ENCODE measurements at places on chromosomes 12 and 14.

- DNase-seq = no peak
Measured at GRCh38 chr12:54059668-54060067, 6.0 kb downstream of the HOXC4 start.

GRCh38 chr12:19461999-19462398 lies 22.7 kb downstream of the AEBP2 start:
- DNase-seq = no peak

DNA sequence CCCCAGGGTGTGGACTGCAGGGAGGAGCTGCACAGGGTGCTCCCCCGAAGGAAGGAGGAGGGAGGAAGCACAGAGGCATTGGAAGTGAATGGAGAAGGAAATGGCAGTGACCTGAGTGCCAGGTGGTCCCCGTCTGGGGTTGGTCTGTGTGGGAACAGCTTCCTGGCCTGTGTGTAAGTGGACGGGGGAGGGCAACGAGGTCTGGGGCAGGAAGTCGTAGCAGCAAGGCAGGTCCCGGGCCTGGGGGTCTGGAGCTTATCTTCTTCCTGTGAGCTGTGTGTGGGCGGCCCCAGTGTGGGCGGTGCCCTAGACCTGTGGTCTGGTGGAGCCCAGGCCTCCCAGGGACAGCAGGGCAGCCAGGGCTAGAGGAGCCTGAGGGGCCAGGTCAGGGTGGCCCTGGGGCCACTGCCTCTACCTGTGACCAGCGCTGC lies 382.1 kb downstream of the TMEM121 start:
- no peak for DNase-seq

GRCh38 chr14:95891742-95892141 lies 15.1 kb downstream of the TUNAR start:
- no peak for DNase-seq

DNA sequence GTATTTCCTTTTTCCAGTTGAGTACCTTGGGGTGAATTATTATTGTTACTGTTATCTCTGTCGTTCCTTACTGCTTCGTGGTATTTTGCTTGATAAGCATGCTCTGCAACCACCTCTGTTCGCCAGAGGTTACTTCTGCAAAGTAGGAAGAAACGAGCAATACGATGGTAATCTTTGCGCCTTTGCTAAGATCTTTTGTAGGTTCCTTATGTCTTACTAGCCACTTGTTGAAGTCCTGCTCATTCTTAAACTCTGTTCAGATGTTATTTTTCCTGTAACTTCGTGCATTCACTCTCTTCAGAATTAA lies 729 bp upstream of the M6PR start:
- DNase-seq = no peak

DNA sequence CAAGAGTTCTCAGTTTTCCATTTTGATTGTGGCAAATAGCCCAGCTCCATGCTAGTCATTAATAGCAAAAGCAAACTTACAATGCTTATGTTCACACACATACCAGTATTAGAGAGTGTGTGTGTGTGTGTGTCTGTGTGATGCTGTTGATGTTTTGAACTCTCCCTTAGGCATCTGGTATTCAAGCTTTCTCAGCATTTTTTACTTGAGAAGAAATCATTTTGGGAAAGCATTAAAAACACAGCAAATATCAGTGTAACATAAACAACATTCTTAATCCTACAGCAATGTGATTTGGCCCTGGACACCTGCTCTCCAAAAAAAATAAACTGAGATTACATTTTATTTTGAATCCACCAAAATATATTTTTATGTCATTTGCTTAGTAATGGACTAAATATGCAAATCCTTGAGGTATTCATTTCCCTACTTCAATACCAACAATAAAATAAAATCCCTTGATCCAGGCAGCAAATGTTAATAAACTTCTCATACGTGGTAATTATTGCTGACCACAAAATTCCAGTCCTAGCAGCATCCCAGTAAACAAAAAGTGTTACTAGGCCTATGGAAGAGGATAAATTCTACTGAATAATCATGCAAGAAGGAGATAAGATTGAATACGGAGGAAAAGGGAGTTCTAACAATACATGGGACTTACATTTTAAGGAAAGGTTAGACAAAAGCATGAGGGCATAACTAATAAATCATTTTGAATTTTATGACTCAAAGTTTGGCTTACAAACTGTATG lies 249.5 kb upstream of the CLEC14A start:
- no peak for DNase-seq
